ENCODE measurements at places on chromosomes 5 and 9. TPM values are rescaled to one million over a fixed set of nuclear protein-coding genes. Genes with fewer than 3 reads are reported as not detected.

DNA sequence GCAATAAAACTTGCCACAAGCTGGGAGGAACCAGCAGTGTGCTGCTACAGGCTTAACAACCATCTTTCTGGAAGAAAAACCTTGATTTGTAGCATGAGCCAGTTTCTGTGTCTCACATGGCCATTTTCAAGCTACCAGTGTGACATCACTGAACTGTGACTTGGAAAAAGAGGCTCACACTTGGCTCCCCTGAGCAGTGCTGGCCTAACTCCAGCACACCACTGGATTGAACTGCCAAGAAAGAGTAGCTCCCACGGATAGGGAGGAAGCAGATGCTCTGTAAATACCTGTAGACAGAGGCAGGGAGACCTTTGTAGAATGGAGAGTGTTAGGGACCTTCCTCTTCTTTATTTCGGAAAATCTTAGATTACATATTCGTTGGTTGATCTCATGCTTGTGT, 197.9 kb downstream of the SH3GL2 start:
- no peaks in the 10 kb centered on the region for H3K27me3 ChIP-seq
- H3K27ac ChIP-seq = no peak overlapping the region
- no peak for DNase-seq
- H3K4me3 ChIP-seq = no peak overlapping the region
- H3K4me1 ChIP-seq = no peaks in the 10 kb centered on the region
- no peaks in the 10 kb centered on the region for H3K36me3 ChIP-seq

- no peak for DNase-seq
- no peaks in the 10 kb centered on the region for H3K36me3 ChIP-seq
- H3K27me3 ChIP-seq = peaks cover 4% of the 10 kb centered on the region
- H3K27ac ChIP-seq = no peak overlapping the region
- H3K4me1 ChIP-seq = no peaks in the 10 kb centered on the region
- no peak overlapping the region for H3K4me3 ChIP-seq
These were observed 32.9 kb downstream of the NSG2 start for GRCh38 chr5:174078416-174078815.

DNA sequence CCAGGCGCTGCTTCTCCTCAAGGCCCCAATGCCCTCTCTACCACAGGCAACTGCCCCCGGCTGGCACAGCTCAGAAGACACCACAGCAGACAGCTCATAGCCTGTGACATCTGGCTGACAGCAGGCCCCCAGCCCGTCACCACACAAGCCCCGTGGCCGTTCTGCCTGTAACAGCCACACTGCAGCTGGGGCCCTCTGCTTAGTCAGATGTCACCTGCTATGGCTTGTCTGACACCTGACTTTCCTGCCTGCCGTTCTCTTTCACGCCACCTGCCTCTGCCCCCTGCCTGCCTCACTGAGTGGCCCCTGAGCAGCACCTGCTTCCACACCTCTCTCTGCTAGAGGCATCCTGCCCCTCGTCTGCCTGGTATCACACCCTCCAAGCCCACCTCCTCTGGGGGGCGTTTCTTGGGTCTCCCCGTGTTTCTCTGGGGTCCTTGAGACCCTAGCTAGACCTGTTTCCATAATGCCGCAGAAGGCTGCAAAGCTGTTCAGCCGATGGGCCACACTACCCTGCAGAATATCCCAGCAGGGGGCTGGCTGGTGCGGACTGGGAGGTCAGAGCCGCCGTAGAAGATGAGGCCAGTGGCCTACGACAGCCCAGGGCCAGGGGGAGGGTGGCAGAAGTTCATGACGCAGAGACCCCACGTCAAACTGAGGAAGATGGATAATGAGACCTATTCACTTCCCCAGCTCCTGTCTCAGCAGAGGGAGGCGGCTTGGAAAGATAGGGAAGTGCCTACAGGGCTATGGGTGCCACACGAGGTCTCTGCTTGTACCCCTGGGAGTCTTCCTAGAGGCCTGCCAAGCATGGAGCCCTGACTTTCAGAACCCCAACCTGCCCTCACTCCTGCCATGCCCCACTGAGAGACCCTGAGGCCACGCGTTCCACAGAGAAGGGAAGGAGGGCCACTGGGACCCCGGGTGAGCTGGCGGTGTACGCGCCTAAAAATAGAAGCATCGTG, 95.1 kb downstream of the ZNF354C start:
- H3K4me3 ChIP-seq = no peak overlapping the region
- no peak overlapping the region for H3K27ac ChIP-seq
- H3K4me1 ChIP-seq = no peaks in the 10 kb centered on the region
- H3K36me3 ChIP-seq = no peaks in the 10 kb centered on the region
- no peaks in the 10 kb centered on the region for H3K27me3 ChIP-seq
- DNase-seq = no peak

DNA sequence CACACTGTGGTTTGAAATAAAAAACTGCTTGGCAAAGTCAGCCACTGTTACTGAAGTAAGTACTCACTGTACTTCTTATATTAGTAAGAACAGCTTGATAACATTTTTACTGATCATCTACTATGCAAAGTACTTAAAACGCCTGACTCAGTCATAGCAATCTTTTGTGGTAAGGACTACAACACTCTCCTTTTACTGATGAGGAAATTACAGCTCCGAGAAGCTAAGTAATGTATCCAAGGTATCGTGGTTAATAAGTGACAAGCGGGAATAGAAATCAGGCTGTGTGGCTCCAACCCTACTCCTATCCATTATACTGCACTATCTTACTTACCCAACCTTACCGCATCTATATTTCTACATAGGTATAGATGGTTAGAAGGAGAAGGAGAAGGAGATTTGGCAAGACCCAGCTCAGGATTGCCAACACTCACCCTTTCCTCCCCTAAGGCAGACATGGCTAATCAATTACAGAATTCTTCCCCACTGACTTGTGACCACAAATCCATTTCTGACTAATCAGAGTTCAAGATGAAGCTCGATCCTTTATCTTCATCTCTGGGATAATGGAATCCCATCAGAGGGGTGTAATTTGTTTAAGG, 281.4 kb downstream of the SPOCK1 start:
- H3K4me1 ChIP-seq = peaks cover 64% of the 10 kb centered on the region
- H3K27ac ChIP-seq = peak overlapping the region; percentile 5
- H3K36me3 ChIP-seq = no peaks in the 10 kb centered on the region
- H3K27me3 ChIP-seq = no peaks in the 10 kb centered on the region
- peak; percentile 29 for DNase-seq

GRCh38 chr5:6576861-6577501, 55.9 kb downstream of the NSUN2 start:
- no peak overlapping the region for H3K27ac ChIP-seq
- H3K4me3 ChIP-seq = no peak overlapping the region
- H3K27me3 ChIP-seq = peaks cover 37% of the 10 kb centered on the region
- DNase-seq = peak; percentile 52

Gene LCP2
- total RNA-seq = 0.03 TPM

- peaks cover 19% of the 10 kb centered on the region for H3K36me3 ChIP-seq
- no peaks in the 10 kb centered on the region for H3K27me3 ChIP-seq
- peaks cover 41% of the 10 kb centered on the region for H3K4me1 ChIP-seq
- peak; percentile 62 for DNase-seq
- H3K27ac ChIP-seq = peak within 1 kb of the TSS; percentile 81
These were observed at the start of gene LHFPL2 for GRCh38 chr5:78648359-78649210. LHFPL2 (minus strand) TSS chr5:78648772; CDS start chr5:78510213, 138,559 bp downstream.

Gene PCDHB2
- total RNA-seq = 7.6 TPM

Gene SMIM32
- total RNA-seq = not detected

DNA sequence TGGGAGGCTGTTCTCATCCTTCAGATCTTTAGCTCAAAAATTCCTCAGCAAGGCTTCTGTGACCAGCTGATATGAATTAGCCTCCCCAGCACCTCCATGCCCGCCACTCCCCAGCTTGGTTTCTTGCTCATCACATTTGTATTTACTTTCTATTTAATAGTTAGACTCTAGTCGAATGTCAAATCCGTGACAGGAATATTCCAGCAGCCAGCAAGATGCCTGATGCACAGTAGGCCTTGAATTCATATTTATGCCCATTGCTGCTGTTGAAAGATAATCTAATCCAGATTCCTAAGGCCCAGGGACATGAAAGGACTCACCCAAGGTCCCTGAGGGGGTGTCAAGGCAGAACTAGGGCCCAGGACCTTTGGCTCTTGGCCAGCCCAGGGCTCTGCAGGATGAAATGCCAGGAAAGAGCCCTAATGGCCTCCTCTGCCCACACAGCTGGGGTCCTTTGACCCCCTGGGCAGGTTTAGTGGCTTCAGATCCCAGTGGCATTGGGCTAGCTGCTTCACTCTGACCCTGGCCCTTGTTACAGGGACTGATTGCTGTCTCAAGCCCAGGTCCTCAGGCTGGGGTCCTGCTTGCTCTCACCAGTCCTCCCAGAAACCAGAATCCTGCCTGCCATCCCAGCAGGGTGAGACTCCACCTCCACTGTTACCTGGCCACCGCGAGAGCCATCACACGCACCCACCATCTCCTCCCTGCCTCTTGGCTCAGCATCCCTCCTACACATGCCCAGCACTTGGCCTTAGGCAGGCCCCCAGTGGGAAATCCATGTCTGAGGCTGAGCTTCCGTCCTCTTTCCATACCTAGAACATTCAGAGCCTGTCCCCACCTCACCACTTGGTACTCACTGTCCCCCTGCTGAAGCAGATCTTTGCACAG, 7.3 kb downstream of the CSF1R start:
- H3K4me3 ChIP-seq = no peak overlapping the region
- H3K27ac ChIP-seq = no peak overlapping the region
- H3K27me3 ChIP-seq = no peaks in the 10 kb centered on the region
- no peaks in the 10 kb centered on the region for H3K36me3 ChIP-seq

- no peaks in the 10 kb centered on the region for H3K4me1 ChIP-seq
- H3K27ac ChIP-seq = no peak overlapping the region
- no peaks in the 10 kb centered on the region for H3K27me3 ChIP-seq
- DNase-seq = no peak
- H3K36me3 ChIP-seq = peaks cover 66% of the 10 kb centered on the region
These were observed 56.6 kb downstream of the SMC5 start for GRCh38 chr9:70315389-70315788.

Gene SLC34A3
- total RNA-seq = not detected

Gene MSX2
- total RNA-seq = 3.0 TPM

DNA sequence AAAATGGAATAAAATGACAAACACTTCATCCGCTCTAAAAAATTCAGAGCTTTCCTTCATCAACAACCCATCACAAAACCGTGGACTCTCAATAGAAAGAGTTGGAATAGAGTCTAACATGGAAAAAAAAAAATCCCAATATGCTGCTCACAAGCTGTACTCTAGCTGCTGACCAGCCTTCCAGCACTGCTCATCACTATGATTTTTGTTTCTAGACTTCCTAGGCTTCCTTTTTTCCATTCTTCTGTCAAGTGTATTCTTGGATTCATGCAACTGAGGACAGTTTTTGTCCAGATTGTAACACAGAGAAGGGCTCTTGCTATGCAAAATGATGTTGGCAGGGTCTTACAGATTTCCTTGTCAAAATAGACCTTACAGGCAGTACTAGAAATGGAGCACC, 34.5 kb downstream of the RFK start:
- H3K4me3 ChIP-seq = no peak overlapping the region
- H3K36me3 ChIP-seq = no peaks in the 10 kb centered on the region
- no peaks in the 10 kb centered on the region for H3K27me3 ChIP-seq
- H3K4me1 ChIP-seq = peaks cover 12% of the 10 kb centered on the region

Gene ROR2
- 0.66 TPM for total RNA-seq

Data from SJSA1 (cell line).